Osteoblast (primary cell): ENCODE measurements at places on chromosomes 11 and 22.
A peak's percentile ranks its signal among the peaks of the same experiment; 100 is the strongest.

GRCh38 chr11:90766121-90766520 is 543.3 kb upstream of the CHORDC1 start:
- DNase-seq, result no peak

- DNase-seq, result peak; percentile 43
Observed at GRCh38 chr11:70618431-70619101, 220.2 kb downstream of the CTTN start.

- no peak for DNase-seq
Observed at GRCh38 chr11:104332110-104332509, 168.2 kb upstream of the PDGFD start.

- DNase-seq, result peak; percentile 68
Observed at GRCh38 chr22:19811811-19812771, 42.6 kb downstream of the GNB1L start.

DNA sequence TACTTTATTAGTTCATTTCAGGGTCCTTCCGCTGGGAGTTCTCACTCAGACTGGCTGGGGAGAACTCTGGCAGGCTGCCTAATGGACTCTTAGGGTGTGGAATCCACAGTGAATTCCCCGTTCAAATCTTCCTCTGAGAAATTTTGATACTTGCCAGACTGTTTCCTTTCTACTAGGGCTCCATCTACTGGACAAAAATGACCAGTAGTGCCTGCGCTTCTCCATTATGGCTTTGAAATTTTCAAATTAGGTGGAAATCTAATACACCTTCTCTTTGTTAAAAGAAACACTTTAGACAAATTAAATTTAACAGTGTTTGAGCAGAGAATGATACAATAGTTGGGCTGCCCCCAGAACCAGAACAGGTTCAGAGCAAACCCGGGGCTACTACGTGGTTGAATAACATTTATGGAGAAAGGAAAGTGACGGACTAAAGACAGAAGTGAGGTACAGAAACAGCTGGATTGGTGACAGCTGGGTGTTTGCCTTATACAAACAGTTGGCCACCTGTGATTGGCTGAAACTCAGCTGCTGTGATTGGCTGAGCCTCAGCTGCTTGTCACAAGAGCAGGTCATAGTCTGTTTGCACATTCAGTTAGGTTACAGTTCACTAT is 52.9 kb upstream of the FDX1 start:
- peak; percentile 54 for DNase-seq

- peak; percentile 85 for DNase-seq
Observed at GRCh38 chr22:46295277-46295971, 1.2 kb upstream of the GTSE1 start.

GRCh38 chr11:63663809-63664208 is 7.4 kb downstream of the ATL3 start:
- DNase-seq, result peak; percentile 94

GRCh38 chr11:120908461-120909181 is 115.3 kb upstream of the TBCEL start:
- DNase-seq, result peak; percentile 83

- DNase-seq, result peak; percentile 55
Observed at GRCh38 chr11:61603667-61604066, 22.8 kb upstream of the SYT7 start.

DNA sequence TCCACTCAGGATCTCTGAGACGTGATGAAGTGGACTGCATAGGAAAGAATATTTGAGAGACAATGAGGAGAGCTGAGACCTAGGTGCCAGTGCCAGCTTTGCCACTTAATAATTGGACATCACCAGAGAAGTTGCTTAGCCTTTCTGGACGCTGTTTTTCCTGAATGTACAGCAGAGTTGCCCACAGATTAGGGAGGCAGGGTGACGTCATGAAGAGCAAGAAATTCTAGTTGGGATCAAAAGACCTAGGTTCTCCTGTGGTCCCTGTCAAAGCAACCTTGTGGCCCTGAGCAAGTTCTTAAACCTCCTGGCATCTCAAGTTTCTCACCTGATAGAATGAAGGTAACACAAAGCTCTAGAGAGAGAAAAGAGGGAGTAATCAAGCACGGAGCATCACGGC is 174.6 kb upstream of the TENM4 start:
- DNase-seq, result no peak

DNA sequence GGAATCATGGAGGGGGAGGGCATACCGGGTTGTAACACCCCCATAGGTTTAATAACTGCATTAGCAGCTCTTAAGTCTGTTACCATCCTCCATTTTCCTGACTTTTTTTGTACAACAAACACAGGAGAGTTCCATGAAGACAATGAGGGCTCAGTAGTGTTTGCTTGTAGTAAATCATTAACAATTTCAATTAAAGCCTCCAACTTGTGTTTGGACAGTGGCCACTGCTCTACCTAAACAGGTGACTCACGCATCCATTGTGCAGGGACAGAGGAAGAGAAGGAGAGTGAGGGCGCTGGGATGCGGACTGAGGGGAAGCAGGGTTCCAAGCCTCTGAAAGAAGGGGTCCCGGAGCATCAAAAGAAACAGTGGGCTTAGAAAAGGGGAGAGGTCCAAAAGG is 21.3 kb upstream of the MTNR1B start:
- DNase-seq, result no peak
